NCI-H2081 treated with DMSO at 0.1 percent for 48 hours (cell line): ENCODE measurements at places on chromosomes 3 and 15.

DNA sequence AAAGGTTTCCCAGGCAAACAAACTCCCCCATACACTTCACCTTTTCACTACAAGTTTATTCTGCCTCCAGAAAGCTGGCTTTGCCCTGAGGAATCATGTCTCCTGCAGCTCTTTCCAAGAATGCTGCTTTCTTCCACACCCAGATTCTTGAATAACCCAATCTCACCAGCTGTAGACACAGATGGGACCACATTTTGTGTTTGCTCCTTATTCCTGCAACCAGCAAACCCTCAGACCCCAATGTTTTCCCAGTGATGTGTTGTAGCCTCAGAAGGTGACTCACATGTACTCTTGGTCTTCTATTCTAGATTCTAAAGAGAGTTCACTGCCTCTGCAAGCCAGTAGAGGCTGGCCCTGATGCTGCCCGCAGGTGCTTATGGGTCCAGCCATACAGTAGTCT is 23.6 kb upstream of the TRIM59 start:
- DNase-seq = no peak

DNA sequence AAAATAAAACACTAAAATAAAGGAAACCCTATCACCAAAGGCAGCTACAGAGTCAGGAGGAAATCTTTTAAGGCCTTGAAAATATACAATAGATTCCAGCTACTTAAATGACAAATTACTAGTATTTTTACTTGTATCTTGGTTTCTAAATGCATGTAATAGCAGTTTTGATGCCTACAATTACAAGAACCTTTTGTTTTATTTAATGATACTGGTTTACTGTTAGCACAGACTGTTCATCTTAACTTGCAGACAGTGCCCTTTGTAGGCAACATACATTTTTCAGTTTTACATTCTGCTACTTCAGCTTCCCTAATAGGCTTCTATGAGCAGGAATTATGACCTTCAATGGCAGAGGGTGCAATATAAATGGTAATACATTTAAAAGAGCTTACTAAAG is 54.1 kb downstream of the ZNF280D start:
- DNase-seq = no peak

- DNase-seq = no peak
Measured at GRCh38 chr3:32569540-32570420, 878 bp downstream of the DYNC1LI1 start.

GRCh38 chr3:128590948-128591347 is 59.7 kb downstream of the RPN1 start:
- no peak for DNase-seq

- no peak for DNase-seq
Measured at GRCh38 chr3:132396255-132396654, 21.0 kb upstream of the DNAJC13 start.

- no peak for DNase-seq
Measured at GRCh38 chr15:53512029-53512428, 247.4 kb downstream of the WDR72 start.

DNA sequence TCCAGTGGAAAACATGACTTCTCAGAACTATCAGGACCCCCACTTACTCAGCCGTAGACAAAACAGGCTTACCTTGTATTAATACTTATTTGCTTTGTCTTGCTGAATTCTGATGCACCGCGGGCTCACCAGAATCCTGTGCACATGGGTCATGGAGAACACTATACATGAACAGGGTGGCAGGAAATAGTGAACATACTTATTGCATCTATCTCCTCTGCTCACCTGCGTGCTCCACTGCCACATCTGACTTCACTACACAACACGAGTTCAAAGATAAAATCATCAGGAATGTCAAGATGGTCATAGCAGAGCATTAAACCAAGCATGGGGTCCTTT is 10.7 kb upstream of the MAPK6 start:
- DNase-seq = no peak

GRCh38 chr3:195774917-195775316 is 36.8 kb downstream of the MUC4 start:
- no peak for DNase-seq

- DNase-seq = no peak
Measured at GRCh38 chr3:86949850-86950249, 41.1 kb downstream of the VGLL3 start.

DNA sequence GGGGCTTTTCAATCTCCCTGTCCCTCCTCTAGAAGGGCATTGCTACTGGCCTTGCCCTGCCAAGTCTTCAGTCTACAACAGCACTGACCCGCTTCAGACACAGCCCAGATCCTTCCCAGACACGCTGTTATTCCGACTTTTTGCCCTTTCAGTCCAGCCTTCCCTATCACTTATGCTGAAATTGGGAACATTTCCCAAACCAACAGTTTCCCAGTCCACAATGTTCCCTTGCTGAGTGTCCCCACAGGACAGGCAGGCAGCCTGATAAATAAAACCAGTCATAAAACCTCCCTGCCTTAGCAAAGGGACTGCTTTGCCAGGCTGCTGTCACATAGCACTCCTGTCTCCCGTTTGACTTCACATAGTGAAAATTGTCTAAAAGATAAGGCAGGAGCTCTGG is 43.5 kb downstream of the GOLGA6L2 start:
- DNase-seq = no peak

- no peak for DNase-seq
Measured at GRCh38 chr3:77160931-77161497, 121.1 kb downstream of the ROBO2 start.
